Posterior vena cava (tissue), 2 donors: ENCODE measurements at places on chromosomes 2 and 18. TPM values are rescaled to one million over a fixed set of nuclear protein-coding genes. Genes with fewer than 3 reads are reported as not detected.

DNA sequence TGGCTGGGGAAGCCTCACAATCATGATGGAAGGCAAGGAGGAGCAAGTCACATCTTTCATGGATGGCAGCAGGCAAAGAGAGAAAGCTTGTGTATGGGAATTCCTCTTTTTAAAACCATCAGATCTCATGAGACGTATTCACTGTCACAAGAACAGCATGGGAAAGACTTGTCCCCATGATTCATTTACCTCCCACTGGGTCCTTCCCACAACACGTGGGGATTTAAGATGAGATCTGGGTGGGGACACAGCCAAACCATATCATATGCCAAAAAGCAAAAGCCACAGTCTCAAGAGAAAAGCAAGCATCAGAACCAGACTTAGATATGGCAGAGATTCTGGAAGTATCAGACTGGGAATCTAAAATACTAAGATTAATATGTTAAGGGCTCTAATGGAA lies 30.0 kb upstream of the SCRN3 start:
- no peak for DNase-seq

VIT gene
- total RNA-seq = 16.2 TPM

GRCh38 chr18:26458526-26459232 lies 89.7 kb downstream of the KCTD1 start:
- no peak for DNase-seq

GRCh38 chr2:147031897-147032296 lies 812.9 kb upstream of the ACVR2A start:
- no peak for DNase-seq

SLC19A3 gene
- 2.4 TPM for total RNA-seq

CXCR1 gene
- total RNA-seq = 2.5 TPM

- peak; percentile 76 for DNase-seq
Observed at GRCh38 chr2:30691091-30691947, 115.9 kb downstream of the CAPN13 start.

GRCh38 chr2:147297820-147298219 lies 547.0 kb upstream of the ACVR2A start:
- DNase-seq = no peak

PAX8 gene
- total RNA-seq = 0.19 TPM

GRCh38 chr18:69998523-69998987 lies 50.9 kb upstream of the CD226 start:
- DNase-seq = no peak

- DNase-seq = peak; percentile 85
Observed at GRCh38 chr18:48721312-48721711, 182.5 kb downstream of the CTIF start.

DNA sequence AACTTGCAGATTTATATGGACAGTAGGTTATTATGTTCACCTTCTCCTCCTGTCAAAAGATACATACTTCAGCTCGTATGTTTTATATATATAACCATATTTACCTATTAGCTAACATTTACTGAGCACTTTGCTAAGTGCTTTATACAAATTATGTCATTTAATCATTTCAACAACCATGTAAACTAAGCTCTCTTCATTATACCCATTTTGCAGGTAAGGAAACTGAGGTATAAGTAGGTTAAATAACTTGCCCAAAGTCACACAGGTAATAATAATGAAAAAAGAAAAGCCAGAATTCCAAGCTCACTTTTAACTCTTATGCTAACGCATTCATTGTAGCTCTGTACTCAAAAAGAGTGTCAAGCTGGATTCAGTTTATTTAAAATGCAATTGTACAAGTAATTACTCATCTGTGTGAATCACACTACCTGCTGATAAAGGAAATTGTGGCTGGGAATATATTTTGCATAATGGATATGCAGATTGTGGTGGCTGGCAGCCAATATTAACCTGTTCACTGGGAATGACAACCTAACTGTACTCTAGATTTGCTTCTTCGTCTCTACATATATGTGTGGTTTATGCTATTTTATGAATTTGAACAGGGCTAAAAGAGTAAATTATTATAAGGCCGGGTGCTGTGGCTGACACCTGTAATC lies 20.6 kb downstream of the SLC16A14 start:
- no peak for DNase-seq

DNA sequence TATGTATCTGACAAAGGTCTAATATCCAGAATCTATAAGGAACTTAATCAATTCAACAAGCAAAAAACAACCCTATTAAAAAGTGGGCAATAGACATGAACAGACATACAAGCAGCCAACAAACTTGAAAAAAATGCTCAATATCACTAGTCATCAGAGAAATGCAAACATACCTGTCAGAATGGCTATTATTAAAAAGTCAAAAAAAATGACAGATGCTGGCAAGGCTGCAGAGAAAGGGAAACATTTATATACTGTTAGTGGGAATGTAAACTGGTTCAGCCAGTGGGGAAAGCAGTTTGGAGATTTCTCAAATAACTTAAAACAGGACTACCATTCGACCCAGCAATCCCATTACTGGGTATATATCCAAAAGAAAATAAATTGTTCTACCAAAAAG lies 21.6 kb downstream of the SESTD1 start:
- DNase-seq = no peak

TEKT4 gene
- total RNA-seq = not detected

DSC3 gene
- total RNA-seq = 0.43 TPM

DNA sequence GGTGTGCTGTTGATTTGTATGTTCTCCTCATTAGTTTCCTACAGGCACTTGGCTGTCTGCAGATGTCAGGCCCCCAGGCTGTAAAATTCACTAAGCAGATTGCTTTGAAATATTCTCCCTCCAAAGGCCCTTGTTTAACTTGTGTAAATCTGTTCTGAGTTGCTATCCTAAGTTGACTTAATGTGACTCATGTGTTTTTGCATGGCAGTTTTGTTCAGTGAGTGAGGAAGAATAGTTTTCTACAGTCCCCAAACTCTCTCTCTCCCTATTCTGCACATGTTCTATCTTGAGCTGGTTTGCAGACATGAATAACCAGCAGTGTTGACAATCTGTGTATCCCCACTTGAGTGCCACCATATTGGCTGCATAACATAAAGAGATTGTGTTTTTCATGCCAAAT lies 1005.4 kb upstream of the DDX18 start:
- no peak for DNase-seq

DNA sequence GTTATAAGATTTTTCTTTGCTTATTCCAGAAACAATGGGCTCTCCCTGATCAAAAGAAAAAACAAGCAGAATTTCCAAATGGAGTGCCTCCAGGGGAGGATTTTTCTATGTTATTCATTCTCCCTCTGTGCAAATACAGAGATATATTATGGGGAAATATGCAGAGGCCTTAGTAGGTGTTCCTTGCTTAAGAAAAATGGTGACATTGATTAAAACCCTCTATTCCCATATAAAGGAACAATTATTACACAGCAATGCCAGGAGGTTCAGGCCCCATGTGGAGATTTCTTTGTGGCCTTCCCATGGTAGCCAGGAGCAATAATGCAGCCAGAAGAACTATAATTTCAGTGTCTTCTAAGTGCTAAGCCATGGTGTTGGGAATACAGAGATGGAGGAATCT lies 255.9 kb upstream of the CXCR4 start:
- DNase-seq = no peak

DNA sequence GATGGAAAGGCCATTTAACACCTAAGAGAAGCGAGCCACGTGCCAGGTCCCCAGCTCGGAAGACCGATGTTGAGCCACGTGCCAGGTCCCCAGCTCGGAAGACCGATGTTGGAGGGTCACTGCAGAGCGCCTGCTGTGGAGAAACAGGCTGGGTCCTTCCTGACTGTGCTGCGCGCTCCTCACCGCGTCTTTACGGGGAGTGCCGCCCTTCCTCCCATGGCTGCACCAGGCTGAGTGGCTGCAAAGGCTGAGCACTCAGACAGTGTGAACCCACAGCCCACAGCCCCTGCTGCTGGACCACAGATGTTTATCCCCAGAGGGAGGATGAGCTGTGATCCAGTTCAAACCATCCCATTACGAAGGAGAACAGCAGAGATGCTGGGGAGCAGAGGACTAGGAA lies 55.7 kb downstream of the RTP5 start:
- peak; percentile 57 for DNase-seq

- no peak for DNase-seq
Observed at GRCh38 chr18:55338978-55339650, 248.9 kb downstream of the TCF4 start.

DNA sequence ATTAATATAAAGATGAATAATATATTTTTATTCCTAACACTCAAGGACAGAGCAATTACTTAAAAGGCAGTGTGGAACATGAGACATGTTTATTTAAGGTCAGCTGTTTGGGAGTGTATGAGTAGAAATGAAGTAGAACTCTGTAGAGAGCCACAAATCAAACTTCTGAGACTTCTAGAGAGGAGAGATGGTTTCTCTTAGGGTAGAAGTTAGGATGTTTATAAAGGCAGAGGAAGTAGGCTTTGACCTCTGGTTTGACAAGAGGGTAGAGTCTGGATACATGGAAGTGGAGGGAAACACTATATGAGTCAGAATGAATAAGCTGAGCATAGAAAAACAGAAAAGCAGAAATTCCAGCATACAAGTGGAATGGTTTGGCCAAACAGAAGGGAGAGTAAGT lies 262.1 kb upstream of the KLHL14 start:
- DNase-seq = no peak

DNA sequence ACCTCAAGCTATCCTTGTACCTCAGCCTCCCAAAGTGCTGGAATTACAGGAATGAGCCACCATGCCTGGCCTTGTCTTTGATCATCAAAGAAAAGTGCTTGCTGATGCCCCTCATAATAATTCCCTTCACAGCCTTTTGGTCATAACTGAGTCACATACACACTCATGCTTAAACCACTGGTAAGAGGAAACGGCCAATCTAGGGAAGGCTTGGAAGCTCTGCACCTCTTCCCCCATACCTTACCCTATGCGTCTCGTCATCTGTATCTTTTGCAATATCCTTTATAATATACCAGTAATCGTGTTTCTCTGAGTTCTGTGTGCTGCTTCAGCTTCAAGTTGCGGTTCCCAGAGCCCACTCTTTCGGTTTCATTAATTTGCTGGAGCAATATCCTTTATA lies 4.8 kb upstream of the RNF138 start:
- DNase-seq = no peak

DNA sequence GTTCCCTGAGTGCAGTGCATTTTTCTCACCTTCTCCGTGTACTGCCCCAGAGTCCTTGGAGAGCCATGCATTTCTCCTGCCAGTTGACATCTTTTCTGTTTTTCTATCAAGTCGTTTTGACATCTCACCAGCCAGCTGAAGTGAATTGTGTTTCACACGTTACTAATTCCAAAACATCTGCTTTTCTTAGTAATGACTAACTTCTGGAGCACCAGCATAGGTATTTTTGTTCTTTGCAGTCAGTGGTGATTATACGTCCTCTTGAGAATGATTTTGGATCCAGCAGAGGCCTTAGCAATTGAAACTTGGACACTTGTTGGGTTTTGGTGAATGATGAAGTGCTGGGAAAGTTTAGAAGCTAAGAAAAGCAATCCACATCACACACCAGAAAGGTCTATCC lies 112.5 kb downstream of the PIK3C3 start:
- no peak for DNase-seq

DNA sequence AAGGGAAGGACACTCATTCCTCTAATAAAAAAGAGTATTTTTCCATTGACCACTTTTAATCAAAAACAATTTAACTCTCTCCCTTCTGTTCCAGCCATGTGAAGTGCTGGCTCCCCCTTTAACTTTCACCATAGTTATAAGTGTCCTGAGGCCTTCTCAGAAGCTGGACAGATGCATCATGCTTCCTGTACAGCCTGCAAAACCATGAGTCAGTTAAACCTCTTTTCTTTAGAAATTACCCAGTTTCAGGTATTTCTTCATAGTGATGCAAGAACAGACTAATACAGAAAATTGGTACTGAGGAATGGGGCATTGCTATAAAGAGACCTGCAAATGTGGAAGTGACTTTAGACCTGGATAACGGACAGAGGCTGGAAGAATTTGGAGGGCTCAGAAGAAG lies 643.6 kb upstream of the DDX18 start:
- DNase-seq = no peak

DNA sequence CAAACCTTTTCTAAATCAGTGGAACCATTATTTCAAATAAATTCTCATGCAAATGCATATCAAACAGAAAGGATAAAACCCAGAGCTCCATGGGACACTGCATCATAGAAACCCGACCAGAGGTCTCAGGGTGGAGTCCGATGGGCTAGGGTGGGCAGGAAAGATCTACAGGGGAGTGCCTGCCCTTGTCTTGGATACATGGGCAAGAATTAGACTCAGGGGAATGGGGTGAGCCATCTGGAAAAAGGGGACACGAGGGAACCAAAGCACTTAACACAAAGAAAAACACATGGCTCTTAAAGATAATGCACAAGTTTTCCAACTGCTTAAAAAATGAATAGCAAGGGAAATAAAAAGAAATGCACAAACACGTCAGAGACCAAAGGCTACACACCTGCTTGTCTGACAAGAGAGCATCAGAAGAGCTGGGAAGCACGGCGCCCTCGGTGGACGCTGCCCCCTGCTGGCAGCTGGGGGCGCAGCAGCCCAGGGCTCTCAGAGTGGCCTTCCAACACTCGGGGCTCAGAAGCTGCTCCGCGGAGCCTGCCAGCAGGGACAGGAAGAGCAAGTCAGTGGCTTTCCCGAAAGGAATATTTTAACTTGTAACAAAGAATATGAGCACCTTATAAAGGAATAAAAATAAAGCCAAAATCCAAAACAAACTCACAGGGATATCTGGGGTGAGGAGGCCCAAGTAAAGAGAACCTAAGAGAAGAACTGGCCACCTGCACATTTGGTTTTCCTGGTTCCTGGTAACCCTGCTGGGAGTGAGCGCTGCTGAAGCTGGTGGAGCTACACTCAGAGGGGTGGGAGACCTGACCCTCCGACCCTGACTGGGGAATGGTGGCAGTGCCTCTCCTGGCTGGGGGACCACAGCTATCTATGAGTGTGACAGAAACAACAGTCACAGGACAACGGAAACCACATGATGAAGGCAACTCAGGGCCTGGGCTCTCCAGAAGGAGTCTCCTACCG lies 54.5 kb downstream of the SIGLEC15 start:
- peak; percentile 93 for DNase-seq

DNA sequence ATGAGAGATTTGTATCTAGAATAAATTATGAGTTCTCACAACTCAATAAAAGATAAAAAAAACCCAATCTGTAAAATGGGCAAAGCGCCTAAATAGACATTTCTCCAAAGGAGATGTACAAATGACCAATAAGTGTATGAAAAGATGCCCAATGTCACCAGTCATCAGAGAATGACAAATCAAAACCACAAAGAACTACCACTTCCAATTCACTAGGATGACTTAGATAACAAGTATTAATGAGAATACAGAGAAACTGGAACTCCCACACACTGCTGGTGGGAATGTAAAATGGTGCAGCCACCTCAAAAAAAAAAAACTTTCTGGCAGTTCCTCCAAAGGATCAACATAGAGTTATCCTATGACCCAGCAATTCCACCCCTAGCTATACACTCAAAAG lies 17.4 kb upstream of the COL6A3 start:
- DNase-seq = no peak

ATP8B1 gene
- total RNA-seq = 27.7 TPM

GRCh38 chr2:147826278-147827087 lies 18.3 kb upstream of the ACVR2A start:
- DNase-seq = no peak
